Right hindlimb (tissue), 1 donor: ENCODE measurements at places on chromosomes 7 and 10.

GRCh38 chr7:29647020-29647654 is 83.5 kb downstream of the PRR15 start:
- no peak for DNase-seq

- DNase-seq = no peak
These were observed 753.2 kb downstream of the DNAJB9 start for GRCh38 chr7:109322833-109323232.

GRCh38 chr10:126583552-126584200 is 86.8 kb downstream of the C10orf90 start:
- no peak for DNase-seq

DNA sequence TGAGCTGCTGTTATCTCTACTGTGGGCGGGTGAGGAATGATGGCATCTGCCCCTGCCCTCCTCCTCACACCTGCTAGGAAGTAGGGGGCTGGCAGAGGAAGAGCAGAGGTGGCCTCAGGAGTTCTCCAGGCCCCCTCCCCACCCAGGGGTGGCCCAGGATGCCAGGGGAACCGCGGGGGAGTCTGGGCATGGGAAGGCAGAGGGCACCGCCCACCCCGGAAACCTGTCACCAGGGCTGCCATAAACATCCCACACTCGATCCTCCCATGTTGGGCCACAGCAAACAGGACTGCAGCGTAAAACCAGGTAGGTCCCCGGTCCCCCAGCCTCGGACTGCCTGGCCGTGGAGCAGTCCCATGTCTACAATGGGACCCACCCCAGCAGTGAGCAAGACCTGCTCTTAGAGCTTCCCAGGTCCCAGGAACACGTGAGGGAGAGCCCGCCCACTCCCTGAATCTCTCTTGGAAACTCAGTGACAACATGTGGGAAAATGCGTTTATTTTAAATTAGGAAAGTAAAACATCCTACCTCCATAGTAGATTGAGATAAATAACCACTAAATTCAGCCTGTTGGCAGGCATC is 23.4 kb downstream of the EBF3 start:
- DNase-seq = no peak

DNA sequence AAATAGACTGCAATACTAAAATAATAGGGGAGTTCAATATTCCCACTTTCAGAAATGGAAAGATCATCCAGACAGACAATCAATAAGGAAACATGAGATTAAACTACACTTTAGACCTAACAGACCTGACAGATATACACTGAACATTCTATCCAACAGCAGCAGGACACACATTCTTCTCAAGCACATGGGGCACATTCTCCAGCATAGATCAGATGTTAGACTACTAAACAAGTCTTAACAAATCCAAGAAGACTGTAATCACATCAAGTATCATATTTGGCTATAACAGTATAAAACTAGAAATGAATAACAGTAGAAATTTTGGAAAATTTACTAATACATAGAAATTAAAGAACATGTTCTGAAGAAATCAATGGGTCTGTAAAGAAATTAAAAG is 458.9 kb upstream of the ANKRD30A start:
- no peak for DNase-seq

DNA sequence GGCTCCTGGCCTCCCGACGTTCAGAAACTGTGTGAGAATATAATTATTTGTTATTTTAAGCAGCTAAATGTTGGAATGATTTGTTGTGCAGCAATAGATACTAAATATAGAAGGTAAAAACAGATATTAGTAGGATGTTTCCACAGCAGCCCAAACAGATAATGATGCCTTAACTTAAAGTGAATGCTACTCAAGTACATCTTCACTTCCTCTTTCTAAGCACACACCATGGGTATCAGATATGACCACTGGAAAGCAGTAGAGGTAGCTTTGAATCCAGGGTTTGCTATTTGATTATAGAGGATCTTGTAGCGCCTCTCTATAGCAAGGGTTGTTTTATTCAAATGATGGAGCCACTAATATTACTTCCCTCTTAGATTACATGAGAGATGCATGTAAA is 38.2 kb upstream of the BET1 start:
- no peak for DNase-seq

DNA sequence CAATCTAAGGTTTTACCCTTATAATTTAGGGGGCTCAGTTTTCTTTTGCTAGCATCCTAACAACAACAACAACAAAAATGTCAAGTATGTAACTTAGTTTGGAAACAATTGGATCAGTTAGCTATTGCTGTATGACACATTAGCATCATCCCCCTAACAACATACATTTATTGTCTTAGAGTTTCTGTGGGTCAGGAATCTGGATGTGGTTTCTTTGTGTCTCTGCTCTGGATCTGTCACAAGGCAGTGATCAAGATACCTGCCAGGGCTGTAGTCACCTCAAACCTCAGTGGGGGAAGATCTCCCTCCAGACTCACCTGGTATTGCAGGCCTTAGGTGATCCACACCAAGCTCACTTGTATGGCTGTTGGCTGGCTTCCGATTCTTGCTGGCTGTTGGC is 18.3 kb downstream of the CREB5 start:
- no peak for DNase-seq

GRCh38 chr7:81162234-81162633 is 243.4 kb upstream of the SEMA3C start:
- DNase-seq = no peak

DNA sequence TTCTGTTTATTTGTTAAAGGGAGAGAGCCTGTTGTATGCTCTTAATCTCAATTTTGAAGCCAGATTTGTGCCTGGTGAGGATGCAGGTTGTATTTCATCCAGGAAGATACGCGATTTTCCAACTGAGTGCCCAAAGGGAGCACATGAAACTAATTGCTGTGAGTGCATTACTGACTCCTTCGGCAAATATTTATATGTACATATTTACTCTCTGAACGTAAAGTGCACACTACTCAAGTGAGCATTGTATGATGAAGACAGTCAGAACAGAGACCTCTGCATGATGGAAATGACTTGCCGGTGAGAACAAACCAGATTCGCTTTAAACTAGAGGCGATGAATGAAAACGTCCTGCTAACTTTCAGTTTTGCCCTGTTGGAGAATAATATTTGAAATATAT is 130.1 kb downstream of the MALRD1 start:
- DNase-seq = no peak

- DNase-seq = no peak
These were observed 94.1 kb downstream of the LRRC4 start for GRCh38 chr7:127937066-127937680.

DNA sequence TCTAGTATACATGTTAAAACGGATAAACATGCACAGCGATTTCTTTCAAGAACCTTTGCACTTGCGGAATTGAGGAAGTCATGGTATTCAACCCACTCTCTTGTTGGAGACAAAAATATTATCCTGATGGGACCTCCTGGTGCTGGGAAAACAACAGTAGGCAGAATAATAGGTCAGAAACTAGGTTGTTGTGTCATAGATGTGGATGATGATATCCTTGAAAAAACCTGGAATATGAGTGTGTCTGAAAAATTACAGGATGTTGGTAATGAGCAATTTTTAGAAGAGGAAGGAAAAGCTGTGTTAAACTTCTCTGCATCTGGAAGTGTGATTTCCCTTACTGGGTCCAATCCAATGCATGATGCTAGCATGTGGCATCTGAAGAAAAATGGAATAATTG is 6.9 kb downstream of the THNSL1 start:
- DNase-seq = no peak

DNA sequence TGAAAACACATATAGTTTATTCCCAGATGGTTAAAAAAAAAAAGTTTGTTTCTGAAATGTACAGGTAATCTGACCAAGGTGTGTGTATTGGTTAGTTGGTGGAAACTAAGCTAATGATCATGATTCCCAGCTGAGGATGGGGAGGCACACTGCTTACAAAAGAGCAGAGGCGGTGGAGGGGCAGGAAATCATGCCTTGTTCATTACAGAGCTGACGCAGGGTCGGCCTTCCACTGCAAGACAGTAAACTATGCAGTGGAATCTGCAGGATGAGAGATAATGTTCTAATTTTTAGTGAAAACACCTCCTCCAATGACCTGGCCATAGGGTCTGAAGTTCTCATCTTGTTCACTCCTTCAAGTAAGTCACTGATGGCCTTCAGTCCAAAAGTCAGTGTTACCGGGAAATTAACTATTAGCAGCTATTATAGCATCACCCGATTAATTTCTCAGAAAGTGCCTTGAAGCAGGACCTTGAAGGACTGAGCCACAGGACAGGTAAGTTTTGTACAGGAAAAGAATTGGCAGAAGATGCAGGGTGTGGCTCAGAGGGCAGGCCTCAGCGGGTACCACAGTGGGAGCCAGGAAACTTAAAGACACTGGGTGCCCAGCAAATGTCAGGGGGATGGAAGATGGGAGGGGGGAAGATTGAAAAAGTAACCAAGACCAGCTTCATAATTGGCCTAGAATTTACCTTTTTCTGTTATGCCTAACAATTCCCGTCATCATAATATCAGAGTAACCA is 36.0 kb downstream of the MYOF start:
- DNase-seq = no peak

DNA sequence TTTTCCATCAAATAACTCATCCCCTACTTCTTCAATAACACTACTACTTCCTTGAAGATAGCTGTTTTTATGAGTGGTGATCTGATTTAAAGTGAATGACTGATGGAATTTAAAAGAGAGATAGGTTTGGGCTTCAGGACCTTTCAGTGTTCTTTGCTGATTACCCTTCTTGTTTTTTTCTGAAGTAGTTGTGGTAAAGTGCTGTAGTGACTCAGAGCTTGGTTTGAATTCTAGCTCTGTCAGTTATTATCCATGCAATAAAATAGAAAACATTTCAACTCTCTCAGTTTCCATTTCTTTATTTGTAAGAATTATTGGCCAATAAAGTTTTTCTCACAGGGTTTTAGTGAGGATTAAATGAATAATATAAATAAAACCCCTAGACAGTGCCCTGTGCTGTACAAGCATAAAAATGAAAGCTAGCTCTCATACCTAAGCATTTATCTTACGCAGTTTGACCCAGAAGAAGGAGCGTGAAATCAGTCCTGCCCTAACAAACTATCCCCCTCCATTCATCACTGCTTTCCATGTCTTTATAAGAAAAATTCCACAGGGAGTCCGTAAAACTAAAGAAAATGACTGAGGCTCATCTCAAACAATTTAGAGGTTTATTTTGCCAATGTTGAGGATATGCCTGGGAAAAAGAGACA is 25.1 kb upstream of the AKAP9 start:
- DNase-seq = no peak

- DNase-seq = no peak
These were observed 739.6 kb downstream of the CCSER2 start for GRCh38 chr10:85067955-85068354.

GRCh38 chr10:33274096-33274785 is 60.2 kb downstream of the NRP1 start:
- DNase-seq = no peak

- no peak for DNase-seq
These were observed 13.2 kb upstream of the AOC1 start for GRCh38 chr7:150838965-150839650.

DNA sequence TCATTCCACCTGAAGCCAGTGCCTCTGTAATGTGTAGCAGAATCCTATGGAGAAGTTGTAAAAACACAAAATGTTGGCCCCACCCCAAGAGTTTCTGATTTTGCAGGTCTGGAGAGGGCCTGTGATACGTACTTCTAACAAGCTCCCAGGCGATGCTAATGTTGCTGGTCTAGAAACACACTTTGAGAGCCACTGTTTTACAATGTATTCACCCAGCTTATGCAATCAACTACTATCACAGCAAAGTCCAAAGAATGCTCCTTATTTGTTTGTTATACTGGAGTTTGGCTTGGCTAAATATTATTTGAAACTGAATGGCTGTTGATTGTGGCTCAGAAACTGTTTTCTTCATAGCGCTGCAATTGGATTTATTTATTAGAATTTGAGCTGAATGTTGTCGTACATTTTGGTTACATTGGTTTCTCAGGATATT is 44.3 kb downstream of the DNAJB9 start:
- no peak for DNase-seq

- no peak for DNase-seq
These were observed 224.3 kb downstream of the TWIST1 start for GRCh38 chr7:18893156-18893555.

- no peak for DNase-seq
These were observed 25.4 kb upstream of the GATAD1 start for GRCh38 chr7:92421676-92422435.

GRCh38 chr7:122140918-122141317 is 3.1 kb downstream of the AASS start:
- no peak for DNase-seq

DNA sequence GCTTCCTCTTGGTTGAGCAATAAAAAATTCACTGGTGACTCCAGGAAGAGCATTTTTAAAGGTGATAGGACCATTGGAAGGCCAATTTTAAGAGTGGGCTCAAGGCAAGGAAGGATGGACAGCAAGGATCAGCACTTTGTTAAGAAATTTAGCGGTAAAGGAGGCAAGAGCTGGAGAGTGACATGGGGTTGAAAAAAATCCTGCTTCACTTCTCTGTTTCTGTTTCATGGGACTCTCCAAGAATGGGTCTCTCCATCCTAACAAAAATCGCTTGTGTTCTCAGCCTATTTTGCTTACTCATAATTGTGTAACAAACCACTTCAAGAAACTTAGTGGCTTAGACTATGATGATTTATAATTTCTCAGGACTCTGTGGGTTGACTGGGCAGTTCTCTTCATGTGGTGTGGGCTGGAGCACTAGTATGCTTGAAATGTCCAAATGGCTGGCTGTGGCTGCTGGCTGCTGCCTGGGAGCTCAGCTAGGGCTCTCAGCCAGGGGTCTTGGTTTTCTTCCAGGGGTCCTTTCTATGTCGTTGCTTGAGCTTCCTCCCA is 59.8 kb upstream of the ZNRF2 start:
- DNase-seq = no peak

- no peak for DNase-seq
These were observed 630.6 kb upstream of the PHF14 start for GRCh38 chr7:10343108-10343507.

DNA sequence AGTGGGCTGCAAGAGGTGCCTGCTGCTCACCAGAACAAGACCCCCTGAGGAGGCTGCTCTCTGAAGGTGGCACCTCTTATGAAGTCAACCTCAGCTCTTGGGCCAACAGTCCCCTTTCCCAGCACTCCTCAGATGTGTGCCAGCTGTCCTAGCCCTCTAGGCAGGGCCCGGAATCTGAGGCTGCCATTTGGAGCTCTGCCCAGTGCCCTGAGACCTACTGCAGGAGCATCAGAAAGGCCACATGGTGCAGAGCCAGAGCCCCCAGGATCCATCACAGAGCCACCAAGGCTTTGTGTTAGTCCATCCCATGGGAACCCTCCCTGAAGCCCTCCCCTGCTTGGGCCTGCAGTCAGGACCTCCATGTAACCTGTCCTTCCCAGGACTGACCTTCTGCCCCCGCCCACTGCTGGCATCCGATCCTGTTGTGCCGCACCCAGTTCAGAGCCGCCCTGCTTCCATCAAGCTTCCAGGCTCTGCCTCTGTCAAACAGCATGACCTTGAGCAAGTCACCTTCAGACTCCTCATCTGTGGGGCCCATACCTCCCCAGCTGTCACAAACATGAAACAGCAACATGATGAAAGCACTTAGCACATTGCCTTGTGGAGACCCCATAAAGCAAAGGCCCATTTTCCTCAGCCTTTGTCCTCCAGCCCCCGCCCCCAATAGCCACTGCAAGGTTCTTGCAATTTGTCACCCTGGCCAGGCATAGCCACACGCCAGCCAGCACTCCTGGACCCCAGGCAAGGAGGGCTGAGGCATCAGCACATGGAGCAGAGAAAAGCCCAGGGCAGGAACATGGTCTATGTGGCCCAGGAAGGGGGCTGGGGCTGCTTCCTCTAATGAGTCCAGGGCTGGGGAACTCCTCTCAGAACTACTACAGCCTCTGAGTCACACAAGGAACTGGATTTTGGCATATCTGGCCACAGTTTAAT is 51.7 kb downstream of the GRID1 start:
- DNase-seq = no peak

GRCh38 chr10:102770108-102770482 is 26.3 kb downstream of the WBP1L start:
- no peak for DNase-seq
